Caudate nucleus (tissue), 63 donors: ENCODE measurements at places on chromosomes 2 and 18.

DNA sequence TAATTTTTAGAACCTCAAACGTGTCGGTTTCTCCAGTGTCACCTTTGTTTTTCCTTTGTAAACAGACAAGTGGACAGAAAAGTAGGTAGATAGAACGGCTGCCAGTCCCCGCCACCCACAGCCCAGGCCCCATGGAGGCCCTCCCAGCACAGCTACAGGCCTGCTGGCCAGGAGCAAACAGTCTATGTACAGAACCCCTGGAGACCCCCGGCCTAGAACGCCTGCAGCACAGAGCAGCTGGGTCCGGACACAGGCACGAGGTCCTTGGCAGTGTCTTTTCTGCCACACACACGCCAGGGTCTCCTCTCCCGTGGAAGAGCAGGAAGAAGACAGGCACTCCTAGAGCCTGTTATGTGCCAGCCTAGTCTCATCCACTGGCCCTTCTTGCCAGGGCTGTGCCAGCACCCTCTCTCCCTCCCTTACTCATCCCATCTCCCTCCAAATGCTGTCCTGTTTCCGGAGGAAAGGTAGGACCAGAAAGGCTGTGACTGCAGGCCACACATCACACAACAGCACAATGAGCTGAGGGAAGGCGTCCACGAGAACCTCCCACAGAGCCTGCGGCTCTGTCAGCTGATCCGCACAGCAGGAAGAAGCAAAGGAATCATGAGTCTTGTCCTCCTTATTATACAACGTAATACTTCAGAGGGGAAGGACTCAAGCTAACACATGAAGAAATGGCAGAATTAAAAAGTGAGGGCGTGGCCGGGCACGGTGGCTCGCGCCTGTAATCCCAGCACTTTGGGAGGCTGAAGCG is 7.7 kb downstream of the DTYMK start:
- no peak for DNase-seq

GRCh38 chr18:50429207-50429948 is 54.5 kb downstream of the SKA1 start:
- no peak for DNase-seq

DNA sequence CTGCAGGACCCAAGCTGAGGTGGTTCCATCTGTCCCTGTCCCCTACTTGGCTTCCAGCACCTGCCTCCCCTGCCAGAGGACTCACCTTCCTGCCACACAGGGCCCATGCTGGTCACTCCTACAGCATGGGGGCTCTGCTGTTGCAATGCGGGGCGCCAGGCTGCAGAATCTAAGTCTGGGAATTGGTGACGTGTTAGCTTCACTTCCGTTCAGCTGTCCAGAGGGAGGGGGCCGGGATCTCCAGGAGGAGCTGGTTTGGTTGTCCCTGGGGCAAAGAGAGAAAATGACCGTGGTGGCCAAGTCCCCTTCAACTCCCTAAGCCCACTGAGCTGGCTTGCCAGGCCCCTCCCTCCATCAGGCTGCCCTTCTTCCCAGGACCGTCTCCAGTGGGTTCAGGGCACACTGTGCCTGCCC is 69.5 kb downstream of the IL1R2 start:
- no peak for DNase-seq

- no peak for DNase-seq
Measured at GRCh38 chr2:48792030-48792429, 36.5 kb upstream of the LHCGR start.

DNA sequence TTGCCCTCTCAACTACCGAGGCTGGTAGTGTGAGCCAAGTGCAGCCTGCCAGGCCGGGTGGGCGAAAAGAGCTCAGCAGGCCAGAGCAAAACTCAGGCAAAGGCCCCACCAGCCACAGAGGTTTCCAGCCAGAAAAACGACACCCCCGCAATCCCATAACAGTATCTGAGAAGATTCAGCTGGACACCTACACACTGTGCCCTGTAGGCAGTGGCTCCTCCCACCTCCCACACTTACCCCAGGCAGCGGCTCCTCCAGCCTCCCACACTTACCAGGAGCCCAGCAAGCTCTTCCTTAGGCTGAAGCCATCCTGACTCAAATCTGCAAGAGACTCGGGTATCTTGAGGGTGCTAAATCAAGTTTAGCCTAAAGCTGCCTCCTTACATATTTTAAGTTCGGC is 15.6 kb upstream of the TMEM18 start:
- no peak for DNase-seq

DNA sequence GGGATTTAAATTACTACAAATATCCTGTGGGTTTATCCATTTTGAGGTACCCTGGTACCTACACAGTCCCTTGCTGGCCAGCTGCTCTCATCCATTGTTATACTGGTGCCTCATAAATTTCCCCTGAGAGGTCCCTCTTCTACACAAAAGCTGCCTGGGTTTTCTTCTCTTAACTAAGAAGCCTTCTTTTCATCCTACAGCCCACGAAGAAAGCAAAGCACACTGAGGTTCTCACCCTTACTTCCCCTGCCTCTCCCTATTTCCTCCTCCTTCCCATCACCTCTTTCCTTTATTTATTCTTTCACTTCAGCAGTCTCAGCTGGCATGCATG is 154.9 kb downstream of the CSRNP3 start:
- no peak for DNase-seq

- DNase-seq: no peak
Measured at GRCh38 chr2:73728043-73728442, 9.1 kb downstream of the TPRKB start.

DNA sequence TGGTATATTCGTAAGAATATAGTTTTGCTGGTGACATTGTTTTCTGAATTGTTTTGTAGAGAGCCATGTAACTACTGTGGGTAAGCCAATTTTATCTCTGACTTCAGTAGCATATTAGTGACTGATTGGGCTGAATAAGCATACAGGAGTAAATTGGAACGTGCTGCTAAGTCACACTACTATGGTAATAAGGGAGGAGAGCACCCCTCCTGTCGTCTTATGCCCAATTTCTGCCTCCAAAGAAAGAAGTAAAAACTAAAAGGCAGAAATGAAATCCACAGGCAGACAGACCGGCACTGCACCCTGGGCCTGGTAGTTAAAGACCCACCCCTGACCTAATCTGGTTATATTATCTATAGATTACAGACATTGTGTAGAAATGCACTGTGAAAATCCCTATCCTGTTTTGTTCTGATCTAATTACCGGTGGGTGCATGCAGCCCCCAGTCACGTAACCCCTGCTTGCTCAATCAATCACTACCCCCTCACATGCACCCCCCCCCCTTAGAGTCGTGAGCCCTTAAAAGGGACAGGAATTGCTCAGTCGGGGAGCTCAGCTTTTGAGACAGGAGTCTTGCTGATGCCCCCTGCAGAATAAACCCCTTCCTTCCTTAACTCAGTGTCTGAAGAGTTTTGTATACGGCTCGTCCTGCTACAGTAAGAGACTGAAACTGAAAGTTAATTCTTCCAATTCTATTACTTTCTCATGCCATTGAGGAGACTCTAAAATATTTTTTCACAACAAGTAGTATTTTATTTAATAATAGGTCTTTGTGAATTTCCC is 167.0 kb downstream of the ZNF804A start:
- DNase-seq: no peak

GRCh38 chr2:139078376-139078775 is 298.2 kb upstream of the NXPH2 start:
- DNase-seq: no peak
